B cell (primary cell): ENCODE measurements at places on chromosomes 4 and X. TPM values are rescaled to one million over a fixed set of nuclear protein-coding genes. Genes with fewer than 3 reads are reported as not detected.

GRCh38 chrX:21723084-21723483 is 34.8 kb downstream of the SMPX start:
- no peak for DNase-seq

GRCh38 chr4:182238355-182238931 is 4.8 kb upstream of the TENM3 start:
- DNase-seq, result no peak

- DNase-seq, result no peak
Measured at GRCh38 chr4:147794787-147795413, 63.0 kb downstream of the ARHGAP10 start.

DNA sequence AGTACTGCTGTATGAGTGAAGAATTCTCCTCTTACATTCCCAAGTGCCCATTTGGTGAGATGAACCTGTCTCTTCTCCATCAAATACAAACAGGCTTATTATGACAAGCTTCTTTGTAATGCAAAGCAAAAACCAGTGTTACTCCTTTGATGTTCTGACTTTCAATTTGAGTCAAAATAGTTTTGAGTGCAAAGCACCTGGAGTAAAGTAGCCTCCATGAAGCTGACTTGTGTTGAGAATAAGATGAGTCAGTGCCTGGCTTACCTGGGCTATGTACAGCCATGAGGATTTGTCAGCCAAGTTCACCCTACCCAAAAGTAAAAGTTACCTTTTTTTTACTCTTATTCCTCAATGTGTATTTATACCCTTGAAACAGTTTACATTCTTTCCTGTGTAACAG is 132.5 kb upstream of the FMR1 start:
- DNase-seq, result no peak

DNA sequence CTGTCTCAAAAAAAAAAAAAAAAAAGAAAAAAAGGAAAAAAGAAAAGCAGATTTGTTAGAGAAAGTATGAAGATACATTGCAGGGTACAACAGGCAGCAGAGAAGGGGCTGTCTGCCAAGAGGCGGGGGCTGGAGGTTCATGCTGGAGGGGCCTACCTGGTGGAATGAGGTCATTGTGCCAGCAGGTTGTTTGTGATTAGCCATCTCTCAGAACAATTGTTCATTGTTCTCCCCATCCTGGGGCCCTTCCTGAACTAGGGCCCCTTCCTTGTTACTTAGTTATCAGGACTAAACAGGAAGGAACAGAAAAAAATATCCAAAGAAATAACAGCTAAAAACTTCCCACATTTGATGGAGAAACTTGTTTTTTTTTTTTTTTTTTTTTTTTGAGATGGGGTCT is 14.0 kb upstream of the GPKOW start:
- DNase-seq, result no peak

- no peak for DNase-seq
Measured at GRCh38 chrX:100863326-100863864, 10.8 kb downstream of the NOX1 start.

DNA sequence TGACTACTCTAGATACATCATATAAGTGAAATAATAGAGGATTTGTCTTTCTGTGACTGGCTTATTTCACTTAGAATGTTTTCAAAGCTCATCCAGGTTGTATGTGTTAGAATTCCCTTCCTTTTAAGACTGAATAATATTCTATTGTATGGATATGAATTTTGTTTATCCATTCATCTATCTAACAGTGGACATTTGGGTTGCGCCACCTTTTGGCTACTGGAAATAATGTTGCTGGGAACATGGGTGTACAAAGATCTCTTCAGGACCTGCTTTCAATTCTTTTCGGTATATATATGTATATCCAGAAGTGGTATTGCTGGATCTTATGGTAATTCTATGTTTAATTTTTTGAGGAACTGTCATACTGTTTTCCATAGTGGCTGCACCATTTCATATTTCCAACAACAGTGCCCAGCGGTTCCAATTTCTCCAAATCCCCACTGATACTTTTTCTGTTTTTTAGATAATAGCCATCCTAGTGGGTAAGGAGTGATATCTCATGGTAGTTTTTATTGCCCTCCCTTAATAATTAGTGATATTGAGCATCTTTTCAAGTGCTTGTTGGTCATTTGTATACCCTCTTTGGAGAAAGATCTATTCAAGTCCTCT is 3.4 kb upstream of the SCD5 start:
- DNase-seq, result no peak

DNA sequence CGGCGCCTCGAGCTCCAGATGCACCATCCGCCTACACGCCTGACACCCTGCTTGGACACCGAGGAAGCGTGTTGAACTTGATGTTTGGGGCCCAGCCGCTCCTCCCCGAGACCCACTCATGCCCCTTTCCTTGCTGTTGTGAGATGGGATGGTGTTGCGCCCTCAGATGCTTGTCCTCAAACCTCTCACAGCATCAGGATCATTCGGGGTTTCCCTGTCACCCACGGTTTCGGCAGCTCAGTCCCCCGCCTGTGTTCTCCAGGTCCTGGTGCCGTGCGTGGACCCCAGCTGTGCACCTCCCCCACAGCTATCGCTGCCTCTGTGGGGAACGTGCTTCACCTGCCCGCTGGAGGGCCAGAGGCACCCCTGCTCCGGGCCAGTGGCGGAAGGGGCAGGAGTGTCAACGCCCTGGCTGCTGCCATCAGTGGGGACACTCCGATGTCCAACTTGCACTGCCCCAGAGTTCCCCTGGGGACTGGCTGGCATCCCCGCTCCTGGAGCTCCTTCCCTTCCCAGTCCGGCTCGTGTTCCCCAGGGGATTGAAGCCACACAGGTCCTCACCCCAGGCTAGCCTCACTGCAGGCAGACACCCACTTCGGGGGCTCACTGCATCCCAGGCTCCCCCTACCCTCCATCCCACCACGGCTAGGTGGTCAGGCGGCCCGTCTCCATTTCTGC is 82.3 kb upstream of the ADRA2C start:
- DNase-seq, result no peak

- DNase-seq, result no peak
Measured at GRCh38 chr4:176438401-176438800, 118.6 kb downstream of the SPCS3 start.

GRCh38 chr4:4610672-4611071 is 68.8 kb upstream of the STX18 start:
- no peak for DNase-seq

- peak; percentile 19 for DNase-seq
Measured at GRCh38 chr4:151887031-151887815, 126.4 kb upstream of the GATB start.

GRCh38 chr4:134089885-134090284 is 111.7 kb downstream of the PABPC4L start:
- DNase-seq, result no peak

- no peak for DNase-seq
Measured at GRCh38 chrX:106670631-106671030, 55.9 kb upstream of the RNF128 start.

DNA sequence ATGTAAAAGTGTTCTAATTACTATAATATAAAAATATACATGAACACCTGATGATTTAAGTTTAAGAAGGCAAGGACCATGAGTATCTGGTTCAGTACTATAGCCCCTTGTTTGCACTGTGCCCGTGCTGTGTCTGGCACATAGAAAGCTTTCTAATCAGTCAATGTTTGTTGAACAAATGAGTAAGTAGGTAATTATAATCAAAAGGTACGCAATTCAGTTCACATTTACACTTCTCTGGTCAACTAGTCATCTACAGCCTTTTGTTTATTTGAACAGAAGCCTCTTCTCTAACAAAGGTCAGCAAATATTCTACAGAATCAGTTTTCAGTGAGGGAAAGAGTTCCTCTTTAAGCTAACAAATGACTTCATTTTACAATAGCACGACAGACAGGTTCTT is 523.3 kb downstream of the SMARCA1 start:
- DNase-seq, result no peak

DNA sequence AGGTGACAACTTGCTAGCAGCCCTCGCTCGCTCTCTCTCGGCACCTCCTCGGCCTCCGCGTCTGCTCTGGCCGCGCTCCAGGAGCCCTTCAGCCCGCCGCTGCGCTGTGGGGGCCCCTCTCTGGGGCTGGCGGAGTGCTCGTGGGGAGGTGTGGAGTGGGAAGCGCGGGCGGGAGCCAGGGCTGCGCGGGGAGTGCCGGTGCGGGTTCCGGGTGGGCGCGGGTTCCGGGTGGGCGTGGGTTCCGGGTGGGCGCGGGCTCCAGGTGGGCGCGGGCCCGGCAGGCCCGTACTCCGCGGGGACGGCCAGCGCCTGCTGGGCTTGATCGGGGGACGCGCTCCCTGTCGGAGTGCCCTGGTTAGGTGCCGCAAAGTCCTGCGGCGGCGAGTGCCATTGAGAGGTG is 384.3 kb downstream of the GPM6A start:
- no peak for DNase-seq

DNA sequence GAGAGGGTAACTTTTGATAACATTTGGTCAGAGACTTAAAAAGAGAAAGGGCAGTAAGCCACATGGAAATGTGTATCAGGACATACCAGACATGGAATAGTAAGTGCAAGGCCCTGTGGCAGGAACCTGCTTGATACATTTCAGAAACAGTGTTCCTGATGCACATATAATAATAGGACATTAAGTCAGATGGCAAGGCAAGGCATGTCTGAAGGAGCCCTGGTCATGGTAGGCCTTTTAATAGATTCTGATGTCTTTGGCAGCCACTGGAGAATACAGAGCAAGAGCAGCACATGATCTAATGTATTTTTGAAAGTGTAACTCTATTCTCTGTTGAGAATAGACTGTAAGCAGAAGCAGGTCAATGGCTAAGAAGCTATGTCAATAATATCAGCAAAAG is 279.7 kb downstream of the CAMK2D start:
- DNase-seq, result no peak

DNA sequence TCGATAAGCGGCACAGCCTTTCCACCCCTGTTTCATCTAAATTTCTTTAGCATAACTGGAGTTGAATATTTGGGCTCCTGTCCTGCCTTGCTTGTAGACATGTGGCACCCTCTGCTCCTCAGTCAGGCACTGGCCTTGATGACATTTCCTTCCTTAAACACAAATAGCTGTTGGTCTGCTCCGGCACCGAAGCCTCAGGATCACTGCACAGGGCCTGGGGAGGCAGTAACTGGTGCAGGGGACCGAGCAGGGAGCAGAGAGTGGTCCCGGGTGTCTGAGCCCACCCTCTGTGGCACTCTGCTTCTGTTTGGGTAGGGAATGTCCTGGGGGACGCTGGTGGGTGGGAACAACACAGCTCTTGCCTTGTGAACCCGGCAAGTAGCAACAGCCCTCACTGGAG is 13.6 kb downstream of the RGS12 start:
- DNase-seq, result no peak

DNA sequence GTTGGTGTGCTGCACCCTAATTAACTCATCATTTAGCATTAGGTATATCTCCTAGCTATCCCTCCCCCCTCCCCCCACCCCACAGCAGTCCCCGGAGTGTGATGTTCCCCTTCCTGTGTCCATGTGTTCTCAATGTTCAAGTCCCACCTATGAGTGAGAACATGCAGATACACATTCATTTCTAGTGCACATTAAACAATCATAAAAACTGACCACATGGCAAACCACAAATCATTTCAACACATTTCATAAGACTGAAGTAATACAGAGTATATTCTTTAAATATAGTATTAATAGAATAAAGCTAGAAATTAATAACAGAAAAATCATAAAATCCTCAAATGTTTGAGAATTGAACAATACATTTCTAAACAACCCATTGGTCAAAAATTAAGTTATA is 34.1 kb downstream of the PRKG2 start:
- DNase-seq, result no peak

DNA sequence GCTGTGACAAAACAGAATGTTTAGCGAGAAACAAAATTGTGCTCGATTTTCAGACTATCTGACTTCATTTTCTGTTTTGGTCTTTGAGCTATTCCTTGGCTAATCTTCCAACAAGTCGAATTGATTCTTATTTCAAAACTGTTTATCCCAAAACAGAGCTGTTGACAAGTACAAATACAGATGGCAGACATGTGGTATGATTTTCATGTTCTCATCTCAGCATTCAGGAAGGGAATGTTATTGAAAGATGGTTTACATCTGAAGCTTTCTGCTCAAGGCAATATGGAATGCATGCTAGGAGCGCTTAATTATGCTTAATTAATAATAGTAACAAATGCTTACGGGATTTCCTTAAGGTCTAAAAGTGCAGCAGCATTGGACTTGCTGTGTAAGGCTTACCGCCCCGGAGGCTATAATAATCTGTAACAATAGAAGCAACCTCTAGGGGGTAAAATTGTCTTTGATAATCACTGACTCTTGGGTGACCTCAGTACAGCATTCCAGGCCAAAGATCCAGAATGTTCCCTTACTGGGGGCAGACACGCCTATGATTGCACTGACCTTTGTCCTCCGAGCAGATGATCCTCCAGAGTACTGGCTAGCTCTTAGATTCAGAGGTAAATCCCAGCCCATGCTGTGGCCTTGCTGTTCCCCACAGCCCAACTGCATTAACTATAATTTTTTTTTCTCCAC is 16.4 kb downstream of the LSM6 start:
- no peak for DNase-seq

DNA sequence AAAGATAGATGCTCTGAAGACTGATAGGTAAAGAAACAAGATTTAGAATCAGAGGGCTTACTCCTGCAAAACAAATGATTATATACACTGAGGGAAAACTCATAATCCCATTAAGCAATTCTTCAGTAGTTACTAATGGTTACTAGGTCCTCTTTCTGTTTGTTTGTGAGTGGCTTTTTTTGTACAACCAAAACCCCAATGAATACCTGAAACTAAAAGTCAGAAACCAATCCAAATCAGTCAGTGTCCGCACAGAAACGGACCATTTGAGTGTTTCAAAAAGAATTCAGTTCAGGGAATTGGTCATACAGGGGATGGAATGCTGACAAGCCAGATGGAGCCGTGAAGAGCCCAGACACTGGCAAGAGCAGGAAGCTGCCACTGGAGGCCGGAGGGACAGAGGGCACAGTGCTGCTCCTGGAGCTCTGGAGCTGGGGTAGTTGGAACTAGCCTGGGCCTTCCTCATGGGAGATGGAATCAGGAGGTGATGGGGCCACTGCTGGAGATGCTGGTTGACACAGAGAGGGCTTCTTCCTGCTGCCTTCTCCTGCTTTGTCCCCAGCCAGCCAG is 31.9 kb downstream of the SETD7 start:
- DNase-seq, result no peak

GRCh38 chrX:10244915-10245622 is 88.3 kb downstream of the CLCN4 start:
- no peak for DNase-seq

DNA sequence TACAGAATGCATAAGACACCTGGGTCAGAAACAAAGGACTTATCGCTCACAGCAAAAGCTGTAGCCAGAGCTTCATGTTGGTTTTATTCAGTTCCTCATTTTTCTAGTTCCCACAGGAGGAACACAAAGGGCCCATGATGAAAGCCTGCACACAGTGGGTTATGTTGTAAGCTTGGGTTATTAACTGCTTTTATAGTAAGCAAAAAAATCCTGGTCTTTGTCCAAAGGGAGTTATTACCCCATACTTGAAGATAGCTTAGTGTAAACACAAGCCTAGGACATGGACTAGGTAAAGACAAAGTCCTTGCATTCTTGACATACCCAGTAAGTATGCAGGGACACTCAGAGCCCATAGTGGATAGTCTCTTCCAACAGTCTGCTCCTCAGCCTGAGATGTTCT is 11.7 kb downstream of the BBS12 start:
- DNase-seq, result no peak

- DNase-seq, result no peak
Measured at GRCh38 chrX:69045616-69046345, 119.5 kb downstream of the PJA1 start.

HSFX4 gene
- total RNA-seq, result not detected in 2 replicates

IGFBP7 gene
- total RNA-seq, result not detected in 2 replicates

CHRDL1 gene
- total RNA-seq, result not detected in 2 replicates

IL3RA gene
- total RNA-seq, result 1.6 and 2.8 TPM in 2 replicates

SLC9B1 gene
- 1.9 and 2.1 TPM in 2 replicates for total RNA-seq

ARHGEF6 gene
- 43.4 and 45.6 TPM in 2 replicates for total RNA-seq

RPA4 gene
- total RNA-seq, result 2.6 and 2.7 TPM in 2 replicates

LNX1 gene
- 0.10 TPM in 1 of 2 replicates, not detected in the other for total RNA-seq

SNX12 gene
- 32.6 and 42.9 TPM in 2 replicates for total RNA-seq

SORBS2 gene
- total RNA-seq, result 0.25 and 0.46 TPM in 2 replicates
